NCI-H1092 (cell line): ENCODE measurements at places on chromosomes 1 and 21.
A peak's percentile ranks its signal among the peaks of the same experiment; 100 is the strongest.

DNA sequence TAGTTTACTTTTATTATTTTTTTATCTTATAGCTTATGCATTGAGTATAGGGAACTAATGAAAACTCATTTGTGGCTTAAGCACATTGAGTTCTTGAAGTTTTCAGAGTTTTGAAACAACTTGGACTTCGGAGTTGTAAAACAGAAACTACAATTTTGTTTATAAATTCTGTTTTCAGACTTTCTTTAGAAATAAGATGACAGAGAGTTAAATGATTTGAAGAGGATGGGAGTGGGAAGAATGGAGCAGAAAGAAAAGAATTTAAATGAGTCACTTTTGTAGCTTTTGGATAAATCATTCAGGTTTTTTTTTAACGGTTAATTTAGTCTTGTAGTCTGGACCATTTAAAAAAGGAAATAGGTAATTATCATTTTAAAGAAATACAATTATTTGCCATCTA lies 32.3 kb downstream of the INKA2 start:
- no peak for DNase-seq

DNA sequence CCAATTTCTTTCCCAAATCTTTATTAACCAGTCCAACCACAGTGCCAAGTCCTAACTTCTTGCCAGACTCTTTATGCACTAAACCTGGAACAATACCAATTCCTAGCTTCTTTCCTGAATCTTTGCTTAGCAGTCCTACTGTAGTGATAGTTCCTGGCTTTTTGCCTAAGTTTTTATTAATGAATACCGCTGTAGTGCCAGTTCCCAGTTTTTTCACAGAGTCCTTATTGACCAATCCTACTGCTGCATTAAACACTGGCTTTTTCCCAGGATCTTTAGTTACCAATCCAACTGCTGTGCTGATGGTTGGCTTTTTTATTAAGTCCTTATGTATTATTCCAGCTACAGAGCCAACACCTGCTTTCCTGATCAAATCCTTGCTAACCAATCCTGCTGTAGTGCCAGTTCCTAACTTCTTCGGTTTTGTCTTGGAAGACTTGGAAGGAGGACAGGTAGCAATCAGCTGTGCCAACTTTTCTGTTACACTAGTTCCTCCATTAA lies 80.8 kb downstream of the ASH1L start:
- no peak for DNase-seq

DNA sequence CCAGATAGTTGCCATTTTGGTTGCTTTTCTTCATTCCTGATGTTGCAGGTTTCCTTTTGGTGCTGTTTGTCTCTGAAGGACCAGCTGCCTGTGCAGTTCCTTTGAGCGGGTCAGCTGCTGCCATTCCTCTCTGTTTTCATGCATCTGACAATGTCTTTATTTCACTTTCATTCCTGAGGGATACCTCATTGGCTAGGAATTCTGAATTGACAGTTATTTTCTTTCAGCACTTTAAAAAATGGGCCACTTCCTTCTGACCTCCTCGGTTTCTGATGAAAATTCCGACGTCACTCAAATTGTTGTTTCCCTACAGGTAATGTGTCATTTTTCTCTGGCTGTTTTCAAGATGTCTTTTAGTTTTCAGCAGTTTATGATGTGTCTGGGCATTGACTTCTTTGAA lies 24.8 kb downstream of the CCSAP start:
- DNase-seq: no peak

DNA sequence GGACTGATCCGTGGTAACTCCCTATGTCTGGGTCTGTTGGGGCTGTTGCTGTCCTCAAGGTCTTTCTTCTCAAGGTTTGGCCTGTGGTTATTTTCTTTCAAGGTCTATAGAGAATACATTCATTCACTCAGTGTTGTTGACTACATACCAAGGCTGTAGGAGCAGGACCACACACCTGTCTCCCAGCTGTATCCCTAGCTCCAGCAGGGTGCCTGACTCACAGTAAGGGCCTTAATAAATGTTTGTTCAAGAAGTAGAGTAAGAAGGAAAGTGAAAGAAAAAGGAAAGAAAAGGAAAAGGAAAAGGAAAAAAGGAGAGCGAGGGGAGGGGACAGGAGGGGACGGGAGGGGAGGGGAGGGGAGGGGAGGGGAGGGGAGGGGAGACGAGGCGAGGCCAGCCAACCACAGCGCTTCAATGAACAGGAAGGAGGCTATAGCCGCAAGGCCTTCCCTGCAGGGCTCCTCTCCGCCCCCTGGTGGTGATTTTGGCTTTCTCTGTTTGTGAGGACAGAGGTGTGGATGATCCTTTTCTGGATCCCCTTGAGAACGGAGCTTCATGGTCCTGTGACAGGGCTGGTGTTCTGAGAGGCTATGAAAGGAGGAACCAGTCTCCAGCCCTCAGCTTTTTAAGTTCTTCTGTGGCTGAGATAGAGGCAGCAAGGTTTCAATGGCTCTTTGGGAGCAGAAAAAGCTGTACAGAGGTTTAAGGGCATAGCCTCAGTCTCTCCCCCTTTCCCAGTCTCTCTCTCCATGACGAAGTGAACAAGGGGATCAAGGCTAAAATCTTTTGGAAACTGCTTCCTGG lies 30.6 kb upstream of the LCE5A start:
- DNase-seq: no peak

GRCh38 chr1:101261623-101262022 lies 24.8 kb downstream of the S1PR1 start:
- DNase-seq: no peak

DNA sequence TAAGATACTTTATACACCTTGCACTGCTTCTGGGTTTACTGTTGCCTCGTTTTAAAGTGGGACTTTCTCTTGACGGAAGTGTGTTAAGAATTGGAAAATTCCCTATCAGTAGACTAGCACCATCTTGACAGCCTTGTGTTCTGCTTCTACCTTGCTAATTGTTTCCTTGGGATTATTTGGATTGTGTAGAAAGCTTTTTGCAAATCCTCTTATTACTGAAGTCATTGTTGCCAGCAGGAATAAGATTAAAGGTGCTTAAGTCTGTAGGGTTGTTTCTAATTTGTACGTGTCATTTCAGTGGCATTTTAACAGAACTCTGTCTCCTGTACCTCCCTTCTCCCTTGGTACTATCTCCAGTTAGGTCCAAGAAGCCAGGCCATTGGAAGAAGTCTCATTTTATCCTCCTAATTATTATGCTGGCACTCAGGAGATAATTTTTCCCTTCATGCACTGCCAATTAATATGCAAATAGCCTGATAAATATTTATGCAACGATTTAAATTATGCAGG lies 107.7 kb downstream of the POU2F1 start:
- DNase-seq: no peak

GRCh38 chr1:65407877-65408276 lies 12.6 kb upstream of the LEPR start:
- no peak for DNase-seq

GRCh38 chr1:76725864-76726619 lies 141.2 kb upstream of the ST6GALNAC5 start:
- DNase-seq: no peak

DNA sequence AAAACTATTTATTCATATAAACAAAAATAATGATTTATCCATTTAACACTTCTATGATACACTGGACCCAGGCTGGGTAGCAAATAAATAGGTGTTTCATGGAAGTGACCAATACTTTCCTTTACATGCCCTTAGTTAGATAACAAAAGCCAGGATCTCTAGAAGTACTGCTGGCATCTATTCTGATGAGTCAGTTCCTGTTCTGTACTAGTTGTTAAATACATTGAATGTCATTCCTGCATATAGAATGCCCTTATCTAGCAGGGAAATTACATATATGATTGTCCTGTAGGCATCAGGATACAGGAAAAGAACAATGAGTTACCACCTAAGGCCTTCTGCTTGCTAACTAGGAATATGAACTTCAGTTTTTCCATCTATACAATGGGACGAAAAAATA lies 130.8 kb downstream of the HFM1 start:
- DNase-seq: no peak

DNA sequence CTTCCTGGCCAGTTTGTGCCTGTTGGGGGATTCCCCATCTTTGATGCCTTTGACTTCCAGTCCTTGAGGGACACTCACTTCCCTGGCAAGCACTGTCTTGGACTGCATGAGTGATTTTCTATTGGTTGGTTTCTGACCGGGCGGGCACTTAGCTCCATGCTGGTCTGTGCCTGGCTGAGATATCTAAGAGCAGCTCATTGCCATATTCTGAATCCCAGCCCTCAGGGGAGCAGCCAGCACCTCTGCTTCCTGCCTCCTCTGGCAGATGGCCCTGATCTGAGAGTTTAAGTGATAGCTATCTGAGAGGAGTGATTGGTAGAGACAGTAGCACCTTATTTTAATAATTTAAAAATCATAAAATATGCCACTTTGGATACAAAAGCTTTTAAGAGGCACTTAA lies 52.5 kb downstream of the DISC1 start:
- peak; percentile 58 for DNase-seq

- no peak for DNase-seq
These were observed 259.0 kb downstream of the NEGR1 start for GRCh38 chr1:72023063-72023930.

- DNase-seq: no peak
These were observed 53.3 kb upstream of the TSPAN2 start for GRCh38 chr1:115142616-115143015.

GRCh38 chr1:50930965-50931737 lies 28.9 kb downstream of the FAF1 start:
- no peak for DNase-seq

- DNase-seq: peak; percentile 20
These were observed 430 bp downstream of the RBM15 start for GRCh38 chr1:110339407-110340206.

- DNase-seq: no peak
These were observed 83.9 kb upstream of the IPO9 start for GRCh38 chr1:201745023-201745422.

- DNase-seq: no peak
These were observed 877.7 kb upstream of the PRMT6 start for GRCh38 chr1:106178791-106179190.

DNA sequence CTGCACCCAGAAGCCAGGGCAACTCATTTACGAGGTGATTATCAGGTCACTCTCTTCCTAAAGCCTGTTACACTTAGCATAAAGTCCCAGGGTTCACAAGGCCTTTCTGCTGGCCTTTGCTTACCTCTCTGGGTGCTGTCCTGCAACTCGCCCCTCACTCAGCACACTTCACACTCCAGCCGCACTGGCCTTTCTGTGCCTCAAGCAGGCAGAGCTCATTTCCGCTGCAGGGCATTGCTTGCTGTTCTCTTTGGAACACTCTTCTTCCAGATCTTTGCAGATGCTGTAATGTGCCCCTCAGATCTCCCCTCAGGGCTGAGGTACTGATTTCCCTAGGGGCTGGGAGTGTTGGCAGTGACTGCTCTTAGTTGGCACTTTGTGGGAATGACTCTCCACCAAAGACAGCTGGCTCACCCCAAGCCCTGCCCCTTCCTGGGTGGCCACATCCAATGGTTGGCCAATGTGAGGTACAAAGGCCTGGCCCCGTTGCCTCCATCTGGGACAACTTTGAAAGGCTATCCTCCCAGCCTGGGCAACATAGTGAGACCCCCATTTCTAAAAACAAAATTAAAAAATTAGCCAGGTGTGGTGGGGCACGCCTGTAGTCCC lies 50.8 kb upstream of the SSBP3 start:
- DNase-seq: no peak

DNA sequence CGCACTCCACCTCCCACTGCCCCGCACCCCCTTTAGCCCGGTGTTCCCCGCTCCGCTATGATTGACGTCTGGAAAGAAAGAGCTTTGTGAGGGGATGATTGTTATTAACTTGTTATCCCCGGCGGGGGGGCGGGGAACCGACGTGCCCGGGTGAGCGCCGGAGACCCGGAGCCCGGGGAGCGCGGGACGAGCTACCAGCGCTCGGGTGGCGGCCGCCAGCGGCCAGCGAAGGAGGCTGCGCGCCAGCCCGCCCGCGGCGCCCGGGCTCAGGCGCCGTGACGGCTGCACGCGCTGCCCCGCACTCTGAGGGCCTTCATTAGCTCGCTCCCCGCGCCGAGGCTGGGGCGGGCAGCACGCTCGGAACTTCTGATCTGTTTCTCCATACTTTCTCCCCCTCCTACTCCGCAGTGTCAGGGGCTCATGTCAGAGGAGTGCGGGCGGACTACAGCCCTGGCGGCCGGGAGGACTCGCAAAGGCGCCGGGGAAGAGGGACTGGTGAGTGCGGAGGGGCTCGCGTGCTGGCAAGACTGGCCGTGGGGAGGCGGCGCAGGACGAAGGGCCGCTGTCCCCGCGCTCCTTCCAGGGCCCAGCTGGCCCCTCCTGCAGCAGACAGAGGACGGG lies 2.1 kb downstream of the LHX8 start:
- DNase-seq: peak; percentile 27

- DNase-seq: no peak
These were observed 27.7 kb downstream of the VASH2 start for GRCh38 chr1:212977781-212978645.

DNA sequence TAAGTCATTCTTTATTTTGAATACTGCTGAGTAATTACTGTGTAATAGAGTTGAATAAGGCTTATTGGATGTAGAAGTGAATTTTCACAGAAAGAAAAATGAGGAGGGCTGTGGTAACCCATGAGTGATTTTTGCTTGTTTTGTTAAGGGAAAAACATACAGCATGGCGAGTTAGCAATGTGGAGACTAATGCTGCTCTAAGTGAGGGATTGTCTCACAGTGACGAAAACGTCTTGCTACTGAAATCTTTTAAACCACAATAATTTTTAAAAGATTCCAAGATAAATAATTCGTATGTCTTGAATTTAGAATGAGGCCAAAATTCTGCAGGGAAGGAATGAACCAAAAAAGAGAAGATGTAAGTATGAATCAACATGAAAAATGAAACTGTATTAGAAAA lies 16.2 kb upstream of the PLA2G4A start:
- no peak for DNase-seq

- no peak for DNase-seq
These were observed 115.3 kb downstream of the HLCS start for GRCh38 chr21:36851121-36851520.

GRCh38 chr1:25009671-25010262 lies 79.7 kb upstream of the RUNX3 start:
- DNase-seq: no peak

- no peak for DNase-seq
These were observed 838.8 kb upstream of the ADAMTS5 start for GRCh38 chr21:27805696-27806095.

- DNase-seq: no peak
These were observed 74.0 kb downstream of the DMRTA2 start for GRCh38 chr1:50349242-50349565.
